ENCODE measurements at places on chromosomes 2 and 18. TPM values are rescaled to one million over a fixed set of nuclear protein-coding genes. Genes with fewer than 3 reads are reported as not detected.

Gene NAB1
- total RNA-seq: 31.4 TPM

Gene IL37
- not detected for total RNA-seq

Gene ZBTB7C
- total RNA-seq: not detected

Gene MEP1B
- not detected for total RNA-seq

Gene LNPK
- 14.1 TPM for total RNA-seq

Gene STK11IP
- total RNA-seq: 12.4 TPM

Gene TEX44
- total RNA-seq: not detected

Gene C2orf80
- not detected for total RNA-seq

Gene TRIM43
- not detected for total RNA-seq

Gene DCDC2C
- total RNA-seq: not detected

Gene GRHL1
- 0.57 TPM for total RNA-seq

Gene RAX
- total RNA-seq: not detected

Gene CYS1
- 0.33 TPM for total RNA-seq

Gene CACNB4
- 0.19 TPM for total RNA-seq

Gene INSIG2
- 14.8 TPM for total RNA-seq

Gene EN1
- not detected for total RNA-seq

Gene BCL2L11
- 9.0 TPM for total RNA-seq

Gene PTPRM
- total RNA-seq: 123 TPM

Gene SCYGR4
- total RNA-seq: not detected

Gene PRKCE
- 51.9 TPM for total RNA-seq

Gene UGT1A8
- total RNA-seq: not detected

Gene ATG9A
- 66.6 TPM for total RNA-seq

Gene RESP18
- not detected for total RNA-seq

Gene ACOXL
- not detected for total RNA-seq

Gene FBXO48
- 0.48 TPM for total RNA-seq

Gene SMCHD1
- total RNA-seq: 37.9 TPM

Gene ACYP2
- 4.7 TPM for total RNA-seq

Gene RHBDD1
- 9.5 TPM for total RNA-seq

Gene SFT2D3
- total RNA-seq: 5.2 TPM

Gene NCK2
- 39.2 TPM for total RNA-seq

Gene PARD6G
- total RNA-seq: 2.0 TPM

Gene ITGB6
- total RNA-seq: under 0.01 TPM

Gene DNAJC5G
- total RNA-seq: 0.98 TPM

Gene WDR7
- total RNA-seq: 18.7 TPM

Gene MRPS9
- total RNA-seq: 17.6 TPM

Gene LTBP1
- total RNA-seq: 145 TPM

Measured in vein endothelial cell (primary cell).